ENCODE measurements at places on chromosomes 11 and 22.

DNA sequence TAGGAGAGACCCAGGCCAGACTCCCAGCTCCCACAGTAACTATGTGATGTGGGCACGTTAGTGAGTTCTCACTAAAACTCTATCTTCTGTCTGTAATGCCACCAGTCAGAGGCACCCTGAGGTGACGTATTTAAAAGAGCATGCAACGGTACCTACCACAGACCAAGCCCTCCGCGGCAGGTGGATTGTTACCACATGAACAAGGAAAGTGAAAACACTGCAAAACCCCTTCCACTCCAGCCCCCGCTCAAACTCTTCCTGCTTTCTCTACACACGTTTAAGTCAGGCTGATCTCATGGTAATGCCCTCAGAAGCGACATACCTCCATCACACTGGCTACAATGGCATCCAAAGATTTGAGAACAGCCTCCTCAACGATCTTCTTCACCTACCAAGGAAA, 36.7 kb downstream of the SERPIND1 start:
- DNase-seq = no peak

GRCh38 chr11:12981676-12982522, 27.2 kb upstream of the RASSF10 start:
- no peak for DNase-seq

- DNase-seq = no peak
Observed at GRCh38 chr11:90757849-90758494, 535.1 kb upstream of the CHORDC1 start.

GRCh38 chr22:22968366-22968765, 80.8 kb downstream of the IGLL5 start:
- DNase-seq = no peak

DNA sequence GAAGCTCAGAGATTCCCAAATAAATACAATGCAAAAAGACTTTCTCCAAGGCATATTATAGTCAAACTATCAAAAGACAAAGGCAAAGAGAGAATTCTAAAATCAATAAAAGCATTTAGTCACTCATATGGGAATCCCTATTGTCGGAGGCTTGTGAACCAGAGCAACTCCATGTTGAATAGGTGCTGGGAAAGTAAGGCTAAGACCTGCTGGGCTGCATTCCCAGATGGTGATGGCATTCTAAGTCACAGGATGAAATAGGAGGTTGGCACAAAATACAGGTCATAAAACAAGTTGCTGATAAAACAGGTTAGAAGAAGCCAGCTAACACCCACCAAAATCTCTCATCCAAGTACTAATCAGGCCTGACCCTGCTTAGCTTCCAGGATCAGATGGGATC, 84.5 kb downstream of the JRKL start:
- no peak for DNase-seq

GRCh38 chr11:35614939-35615569, 3.2 kb upstream of the FJX1 start:
- DNase-seq = no peak

All from stimulated activated CD4-positive, alpha-beta T cell treated with anti-CD3 and anti-CD28 coated beads, Interleukin-15, amount 100 ng/mL, for 1 hour (primary cell).